Eye (tissue), 1 donor: ENCODE measurements at places on chromosomes 7 and 10.

DNA sequence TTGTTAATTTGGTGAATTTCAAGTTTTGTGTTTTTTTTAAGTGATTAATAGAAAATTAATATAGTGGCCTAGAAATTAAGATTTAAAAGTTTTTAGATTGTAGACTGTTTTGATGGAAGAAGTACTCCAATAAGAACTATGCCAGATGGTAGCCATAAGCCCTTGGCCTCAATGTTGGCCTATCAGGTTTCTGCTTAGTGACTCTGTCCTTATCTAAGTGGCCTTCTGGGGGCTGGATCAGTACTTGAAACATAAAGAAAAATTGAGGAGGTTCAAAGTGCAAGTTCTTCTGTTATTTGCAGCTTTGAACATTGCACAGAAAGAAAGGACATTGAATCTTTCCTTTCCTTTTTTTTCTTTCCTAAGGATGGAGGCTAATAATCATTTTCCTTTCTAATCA lies 9.9 kb downstream of the CCDC126 start:
- DNase-seq: no peak

DNA sequence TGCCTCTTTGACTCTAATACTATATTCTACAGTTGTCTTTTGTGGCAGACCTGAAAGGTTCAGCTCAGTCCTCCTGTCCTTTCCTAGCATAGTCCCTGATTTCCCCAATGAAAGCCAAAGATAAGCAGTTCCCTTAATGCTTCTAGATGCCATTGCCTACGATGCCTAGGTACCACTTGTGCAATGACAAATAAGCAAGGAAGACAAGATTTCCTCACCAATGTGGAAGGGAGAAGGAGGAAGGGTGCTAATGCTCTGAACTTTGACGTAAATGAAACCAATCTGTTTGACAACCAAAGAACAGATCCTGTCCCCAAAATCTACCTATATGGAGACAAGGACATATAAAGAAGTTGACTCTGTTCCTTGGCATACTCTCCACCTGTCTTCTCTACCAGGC lies 393.3 kb downstream of the KCNMA1 start:
- no peak for DNase-seq

GRCh38 chr10:104040862-104041789 lies 44.6 kb downstream of the COL17A1 start:
- no peak for DNase-seq

DNA sequence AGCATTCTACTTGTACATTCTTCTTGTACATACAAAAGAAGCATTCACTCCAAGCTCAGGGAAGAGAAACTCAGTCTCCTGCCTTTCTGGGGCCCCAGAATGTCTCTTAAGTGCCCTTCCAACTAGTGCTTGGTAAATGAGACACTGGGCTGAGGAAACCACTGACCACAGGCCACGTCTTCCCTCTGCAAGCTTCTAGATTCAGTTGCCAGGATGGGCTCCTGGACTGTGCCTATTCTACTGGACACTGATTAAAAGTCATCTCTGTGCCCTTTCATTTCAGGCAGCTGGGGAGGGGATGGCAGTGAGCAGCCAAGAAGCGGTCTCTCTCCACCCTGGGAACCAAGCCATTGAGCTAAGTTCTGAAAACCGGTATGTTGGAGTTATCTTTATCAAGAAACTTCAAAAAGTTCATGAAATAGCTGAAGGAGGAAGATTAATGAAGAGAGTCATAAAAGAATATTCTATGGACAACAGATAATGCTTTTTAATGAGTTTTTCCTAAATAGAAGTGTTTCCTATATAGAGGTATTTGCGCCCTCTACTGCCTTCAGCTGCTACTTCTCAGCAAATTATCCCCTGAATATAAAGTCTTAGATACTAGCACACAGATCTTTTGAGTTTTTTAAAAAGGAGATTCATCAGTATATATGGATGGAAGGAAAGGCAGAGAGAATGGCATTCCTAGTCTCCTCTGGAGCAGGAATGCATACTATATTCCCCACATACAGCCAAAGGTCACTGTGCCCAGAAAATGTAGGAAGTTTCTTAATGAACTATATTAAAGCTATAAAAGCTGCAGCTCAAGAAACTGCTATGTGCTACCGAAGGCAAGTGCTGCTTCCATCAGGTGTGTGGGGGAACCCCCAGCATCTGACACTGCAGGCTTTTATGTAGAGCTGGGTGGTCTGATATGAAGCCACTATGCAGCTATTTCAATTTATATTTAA lies 8.4 kb upstream of the IFIT1B start:
- peak; percentile 45 for DNase-seq
